ENCODE measurements at places on chromosomes 4 and X.

- no peak for DNase-seq
These were observed 38.4 kb downstream of the PSAPL1 start for GRCh38 chr4:7396186-7396910.

GRCh38 chr4:2886622-2887021 is 43.0 kb downstream of the ADD1 start:
- no peak for DNase-seq

GRCh38 chr4:142282870-142283431 is 563.1 kb downstream of the INPP4B start:
- no peak for DNase-seq

GRCh38 chrX:13808293-13808692 is 8.6 kb downstream of the GPM6B start:
- no peak for DNase-seq

- no peak for DNase-seq
These were observed 41.1 kb downstream of the NELFA start for GRCh38 chr4:1967512-1968149.

GRCh38 chr4:22901631-22902030 is 208.9 kb downstream of the GBA3 start:
- DNase-seq, result no peak

GRCh38 chrX:9341291-9342201 is 123.3 kb upstream of the TBL1X start:
- DNase-seq, result no peak

DNA sequence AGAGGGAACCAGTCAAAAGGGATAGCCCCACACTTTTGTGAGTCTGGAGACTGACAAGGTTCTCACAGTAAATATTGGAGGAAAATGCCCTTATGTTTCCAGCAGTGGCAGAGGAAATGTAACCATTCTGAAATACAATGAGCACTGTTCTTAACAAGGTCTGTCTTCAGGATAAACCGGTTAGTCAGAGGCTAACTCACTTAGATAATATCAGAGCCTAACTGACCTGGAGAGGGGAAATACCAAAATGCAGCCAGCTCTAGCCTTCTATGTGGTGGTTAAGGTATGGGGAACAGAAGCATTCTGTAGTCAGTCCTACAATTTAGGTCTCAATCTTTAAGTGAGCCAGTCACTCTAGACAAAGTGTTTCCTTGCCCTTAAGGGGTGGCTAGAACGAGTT is 70.8 kb downstream of the TBCK start:
- DNase-seq, result no peak

- no peak for DNase-seq
These were observed 80.5 kb upstream of the TMEM150C start for GRCh38 chr4:82642331-82642730.

- no peak for DNase-seq
These were observed 322.4 kb upstream of the CPEB2 start for GRCh38 chr4:14679906-14680305.

DNA sequence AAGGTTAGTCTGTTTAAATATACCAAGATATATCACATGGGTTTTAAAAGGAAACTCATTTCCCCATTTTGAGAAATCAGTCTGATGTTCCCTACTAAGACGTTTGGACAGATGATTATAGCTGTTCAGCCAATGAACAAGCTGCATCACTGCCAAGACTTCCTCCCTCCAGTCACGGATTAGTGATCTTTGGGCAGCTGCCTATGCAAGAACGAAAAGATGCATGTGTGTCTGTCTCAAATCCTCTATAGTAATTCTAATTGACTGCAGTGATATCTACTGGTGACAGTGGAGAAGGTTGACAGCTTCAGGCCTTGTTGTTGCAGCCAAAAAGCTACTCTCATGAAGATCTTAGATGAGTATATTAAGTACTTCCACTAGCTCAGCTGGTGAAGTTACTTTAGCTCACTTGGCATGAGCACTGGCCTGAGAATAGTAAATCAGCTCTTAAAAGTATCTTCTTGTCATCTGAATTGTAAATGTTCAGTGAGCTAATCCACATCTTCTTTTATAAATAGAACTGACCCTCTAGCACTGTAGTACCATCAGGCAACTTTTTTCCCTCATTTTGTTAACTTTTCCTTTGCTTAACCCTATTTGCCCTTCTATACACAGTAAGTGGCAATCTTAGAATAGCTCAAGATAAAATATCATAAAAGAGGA is 134.5 kb upstream of the PCDH10 start:
- DNase-seq, result no peak

DNA sequence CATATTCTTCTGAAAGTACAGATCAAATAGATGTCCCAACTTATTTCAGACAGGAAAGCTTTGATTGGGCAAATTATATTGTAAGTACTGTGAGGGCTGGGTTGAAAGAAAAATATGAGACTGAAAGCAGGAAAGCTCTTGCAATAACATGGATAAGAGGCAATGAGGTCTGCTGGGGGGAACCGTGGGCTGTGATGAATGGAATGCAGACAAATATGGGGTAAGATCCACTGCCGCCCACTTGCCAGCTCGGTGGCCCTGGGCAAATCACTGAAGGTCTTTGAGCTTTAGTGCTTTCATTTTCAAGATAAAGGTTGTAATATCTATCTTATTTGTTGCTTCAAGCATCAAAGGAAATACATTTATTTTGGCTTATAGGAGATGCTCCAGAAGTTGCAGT is 51.0 kb downstream of the AGA start:
- no peak for DNase-seq

DNA sequence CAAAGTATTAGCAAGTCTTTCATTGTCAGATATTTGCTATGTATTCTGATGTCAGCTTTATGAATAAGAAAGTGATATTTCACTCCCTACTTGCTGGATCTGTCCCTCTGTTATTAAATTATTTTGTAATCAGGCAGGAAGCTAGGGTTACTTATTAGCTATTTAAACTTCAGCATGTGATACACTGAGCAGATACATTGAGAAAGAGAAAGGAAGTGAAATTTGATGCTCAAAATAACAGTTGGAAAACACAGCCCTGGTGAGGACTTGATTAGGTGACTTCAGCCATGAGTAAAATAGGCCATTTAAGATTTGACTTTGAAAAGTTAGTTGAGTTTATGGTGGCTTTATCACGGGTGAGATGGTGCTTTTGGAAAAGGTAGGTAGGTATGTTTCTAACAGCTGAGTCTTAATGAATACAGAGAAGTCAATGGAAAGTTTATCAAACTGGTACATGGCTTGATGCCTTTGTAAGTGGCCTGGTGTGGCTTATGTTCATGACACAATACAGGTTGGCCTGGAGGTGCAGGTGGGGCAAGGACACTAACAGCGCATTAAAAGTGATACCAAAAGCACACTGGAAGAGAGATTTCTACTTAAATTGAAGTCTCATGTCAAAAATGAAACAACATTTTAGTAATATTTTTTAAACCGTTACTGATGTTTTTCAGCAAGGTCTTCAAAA is 321.2 kb upstream of the SPOCK3 start:
- no peak for DNase-seq

DNA sequence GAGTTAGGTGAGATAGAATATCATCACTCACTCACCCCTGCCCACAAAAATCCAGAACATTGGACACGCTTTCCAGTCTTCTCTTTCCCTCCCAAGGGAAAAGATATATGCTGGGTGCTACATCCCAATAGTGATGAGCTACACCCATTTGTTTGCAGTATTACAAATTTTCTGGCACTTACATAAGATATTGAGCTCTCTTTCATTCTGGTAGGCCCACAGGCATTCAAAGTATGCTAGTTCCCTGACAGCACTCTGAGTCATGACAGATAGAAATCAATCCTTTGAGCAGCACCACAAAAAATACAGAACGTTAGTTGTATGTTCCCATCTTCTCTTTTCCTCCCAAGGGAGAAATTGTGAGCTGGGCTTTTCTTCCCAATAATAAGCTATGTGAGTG is 477.6 kb upstream of the GRID2 start:
- no peak for DNase-seq

GRCh38 chr4:3128976-3129375 is 54.5 kb downstream of the HTT start:
- no peak for DNase-seq

DNA sequence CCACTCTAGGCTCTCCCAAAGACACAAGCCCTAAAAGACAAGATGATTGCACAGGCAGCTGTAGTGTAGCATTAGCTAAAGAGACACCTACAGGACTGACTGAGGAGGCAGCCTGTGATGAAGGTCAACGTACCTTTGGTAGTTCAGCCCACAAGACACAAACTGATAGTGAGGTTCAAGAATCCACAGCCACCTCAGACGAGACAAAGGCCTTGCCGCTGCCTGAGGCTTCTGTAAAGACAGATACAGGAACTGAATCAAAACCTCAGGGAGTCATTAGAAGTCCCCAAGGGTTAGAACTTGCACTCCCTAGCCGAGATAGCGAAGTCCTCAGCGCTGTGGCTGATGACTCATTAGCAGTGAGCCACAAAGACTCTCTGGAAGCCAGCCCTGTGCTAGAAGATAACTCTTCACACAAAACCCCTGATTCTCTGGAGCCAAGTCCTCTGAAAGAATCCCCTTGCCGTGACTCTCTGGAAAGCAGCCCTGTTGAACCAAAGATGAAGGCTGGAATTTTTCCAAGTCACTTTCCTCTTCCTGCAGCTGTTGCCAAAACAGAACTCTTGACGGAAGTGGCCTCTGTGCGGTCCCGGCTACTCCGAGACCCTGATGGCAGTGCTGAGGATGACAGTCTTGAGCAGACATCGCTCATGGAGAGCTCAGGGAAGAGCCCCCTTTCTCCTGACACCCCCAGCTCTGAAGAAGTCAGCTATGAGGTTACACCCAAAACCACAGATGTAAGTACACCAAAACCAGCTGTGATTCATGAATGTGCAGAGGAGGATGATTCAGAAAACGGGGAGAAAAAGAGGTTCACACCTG is 306.3 kb downstream of the ANK2 start:
- DNase-seq, result no peak

DNA sequence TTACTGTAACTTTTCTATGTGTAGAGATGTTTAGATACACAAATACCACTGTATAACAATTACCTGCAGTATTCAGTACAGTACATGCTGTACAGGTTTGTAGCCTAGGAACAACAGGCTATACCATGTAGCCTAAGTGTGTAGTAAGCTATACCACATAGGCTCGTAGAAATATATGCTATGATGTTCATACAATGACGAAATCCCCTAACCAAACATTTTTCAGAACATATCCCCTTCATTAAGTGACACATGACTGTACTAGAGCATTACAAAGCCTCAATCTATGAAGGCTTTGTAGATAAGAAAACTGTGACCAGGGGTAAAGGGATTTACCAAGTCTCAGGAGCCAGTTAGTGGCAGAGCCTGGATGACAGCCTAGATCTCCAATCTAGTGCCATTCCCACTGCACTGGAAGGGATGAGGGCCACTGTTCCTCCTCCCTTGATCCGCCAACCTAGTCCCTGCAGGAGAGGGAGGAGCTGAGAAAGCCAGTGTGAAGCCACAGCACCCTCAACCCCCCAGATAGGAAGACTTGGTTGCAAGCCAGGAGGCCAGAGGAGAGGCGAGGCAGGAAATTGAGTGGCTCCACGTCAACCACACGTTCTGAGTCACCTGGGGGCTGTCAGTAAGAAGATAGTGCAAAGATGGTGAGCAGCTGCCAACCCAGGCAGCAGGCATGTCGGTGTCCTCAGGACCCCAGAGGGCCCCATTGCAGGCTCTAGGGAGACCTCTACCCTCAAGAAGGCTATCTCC is 227.7 kb downstream of the BCOR start:
- DNase-seq, result no peak

Measured in NCI-H187 (cell line).